ENCODE measurements at places on chromosomes 7 and 10. TPM values are rescaled to one million over a fixed set of nuclear protein-coding genes. Genes with fewer than 3 reads are reported as not detected.

DNA sequence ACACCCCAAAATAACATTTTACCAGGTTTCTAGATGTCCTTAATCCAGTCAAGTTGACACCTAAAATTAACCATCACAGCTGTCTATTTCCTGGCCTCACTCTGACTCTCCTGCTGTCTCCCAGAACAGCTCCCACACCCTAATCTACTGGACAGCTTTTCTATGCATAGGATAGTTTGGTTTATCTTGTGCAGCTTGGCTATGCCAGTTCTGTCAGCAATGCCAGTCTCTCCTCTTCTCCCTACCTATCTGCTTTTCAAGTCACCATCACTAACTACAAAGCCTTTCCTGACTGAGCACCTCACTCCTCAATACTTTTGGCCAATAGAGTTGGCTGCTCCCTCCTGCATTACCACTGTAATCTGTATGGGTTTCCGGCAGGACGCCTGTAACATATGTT, 5.0 kb downstream of the NCOA4 start:
- no peak overlapping the region for H3K4me3 ChIP-seq
- no peak overlapping the region for H3K27ac ChIP-seq
- no peaks in the 10 kb centered on the region for H3K27me3 ChIP-seq
- no peak for DNase-seq
- peaks cover 17% of the 10 kb centered on the region for H3K36me3 ChIP-seq

GRCh38 chr7:90910136-90910535, 314.0 kb downstream of the CDK14 start:
- H3K27ac ChIP-seq = no peak overlapping the region
- no peaks in the 10 kb centered on the region for H3K36me3 ChIP-seq
- no peak overlapping the region for H3K4me3 ChIP-seq
- no peak for DNase-seq
- H3K27me3 ChIP-seq = no peaks in the 10 kb centered on the region
- H3K4me1 ChIP-seq = no peaks in the 10 kb centered on the region

DNA sequence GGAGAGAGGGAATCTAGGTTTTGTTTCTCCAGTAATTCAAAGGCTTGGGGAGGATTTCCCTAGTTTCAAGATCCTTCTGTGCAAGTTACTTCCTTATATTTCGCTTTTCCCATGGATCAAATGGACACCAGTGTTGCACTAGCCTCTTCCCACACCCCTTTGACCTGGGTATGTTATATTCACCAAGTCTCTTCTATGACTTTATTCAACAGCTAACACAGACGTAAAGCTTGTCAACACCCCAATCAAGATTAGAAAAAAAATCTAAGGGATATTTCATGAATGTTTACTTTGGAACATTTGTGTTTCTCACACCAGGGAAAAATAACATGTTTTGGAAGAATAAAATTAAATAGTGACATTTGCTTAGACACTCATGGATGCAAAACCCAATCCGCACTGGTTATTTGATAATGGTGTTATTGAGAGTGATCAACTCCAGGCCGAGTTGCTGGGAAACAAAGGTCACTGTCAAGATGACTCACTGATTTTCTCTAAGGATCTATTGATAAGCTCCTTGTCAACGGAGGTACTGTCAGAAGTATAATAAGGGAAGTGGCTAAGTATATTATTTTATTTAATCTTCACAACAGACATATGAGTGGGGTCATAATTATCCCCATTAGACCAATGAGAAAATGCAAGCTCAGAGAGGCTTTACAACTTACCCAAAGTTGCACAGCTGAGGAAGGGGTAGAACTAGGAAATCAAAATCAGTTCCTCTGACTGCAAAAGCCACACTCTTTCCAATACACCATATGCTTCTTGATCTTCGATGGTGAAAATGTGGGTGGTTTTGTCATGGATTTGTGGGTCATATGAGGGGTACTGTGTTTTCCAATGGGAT, 52.2 kb downstream of the CREB3L2 start:
- no peaks in the 10 kb centered on the region for H3K36me3 ChIP-seq
- H3K27ac ChIP-seq = no peak overlapping the region
- H3K27me3 ChIP-seq = no peaks in the 10 kb centered on the region
- no peaks in the 10 kb centered on the region for H3K4me1 ChIP-seq

DNA sequence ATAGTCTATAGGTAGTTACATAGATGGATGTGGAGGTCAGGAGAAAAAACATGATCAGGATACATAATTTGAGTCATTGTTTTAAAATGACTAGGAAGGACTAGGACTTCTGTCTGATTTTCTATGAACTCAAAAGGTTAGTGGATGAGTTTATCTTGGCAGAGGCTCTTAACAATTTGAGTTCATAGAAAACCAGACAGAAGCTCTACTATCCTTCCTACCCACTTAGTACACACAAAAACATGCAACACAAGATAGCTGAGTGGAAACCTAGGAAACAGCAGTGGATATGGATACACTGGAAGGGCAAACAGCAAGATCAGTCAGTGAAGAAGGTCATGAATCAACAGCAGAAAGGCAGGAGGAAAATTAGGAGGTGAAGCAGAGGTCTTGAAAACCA, 84.6 kb downstream of the VPS50 start:
- no peak overlapping the region for H3K4me3 ChIP-seq
- H3K4me1 ChIP-seq = no peaks in the 10 kb centered on the region
- H3K27me3 ChIP-seq = no peaks in the 10 kb centered on the region
- no peaks in the 10 kb centered on the region for H3K36me3 ChIP-seq
- H3K27ac ChIP-seq = no peak overlapping the region
- no peak for DNase-seq

GRCh38 chr10:106534441-106534840, 630.1 kb downstream of the SORCS1 start:
- no peaks in the 10 kb centered on the region for H3K36me3 ChIP-seq
- no peak overlapping the region for H3K4me3 ChIP-seq
- no peak overlapping the region for H3K27ac ChIP-seq
- no peaks in the 10 kb centered on the region for H3K4me1 ChIP-seq
- DNase-seq = no peak

GRCh38 chr10:33032654-33033151, 74.7 kb upstream of the ITGB1 start:
- no peak overlapping the region for H3K4me3 ChIP-seq
- peaks cover 25% of the 10 kb centered on the region for H3K4me1 ChIP-seq
- H3K27me3 ChIP-seq = no peaks in the 10 kb centered on the region
- H3K36me3 ChIP-seq = no peaks in the 10 kb centered on the region

DNA sequence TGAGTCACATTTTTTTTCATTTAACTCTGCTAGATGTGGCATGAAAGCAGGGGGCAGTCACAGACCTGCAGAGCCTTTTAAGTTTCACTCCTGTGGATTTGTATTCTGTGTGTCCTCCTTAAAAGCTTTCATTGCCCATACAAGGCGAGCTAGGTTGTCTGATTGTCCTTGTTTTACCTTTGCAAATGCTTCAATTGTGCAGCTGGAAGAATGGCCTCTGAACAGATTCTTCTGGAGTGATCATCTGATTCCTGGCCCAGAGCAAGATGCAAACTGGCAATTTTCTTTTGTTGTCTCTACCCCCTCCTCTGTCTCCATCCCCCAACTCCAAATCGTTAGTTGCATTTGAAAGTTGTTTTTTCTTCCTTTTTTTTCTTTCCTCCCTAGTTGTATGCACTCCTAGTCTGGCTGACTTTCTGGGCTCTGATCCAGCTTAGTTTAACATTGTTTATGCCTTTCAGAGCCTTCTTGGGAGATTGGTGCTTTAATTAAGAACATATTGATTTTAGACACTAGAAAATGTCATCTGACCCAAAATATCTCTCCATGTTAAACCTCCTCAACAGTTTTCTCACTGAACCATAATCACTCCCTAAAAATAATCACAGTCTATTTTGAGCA, 150.2 kb downstream of the REEP3 start:
- no peak overlapping the region for H3K27ac ChIP-seq
- no peaks in the 10 kb centered on the region for H3K4me1 ChIP-seq
- H3K36me3 ChIP-seq = no peaks in the 10 kb centered on the region
- H3K27me3 ChIP-seq = no peaks in the 10 kb centered on the region
- DNase-seq = no peak

DNA sequence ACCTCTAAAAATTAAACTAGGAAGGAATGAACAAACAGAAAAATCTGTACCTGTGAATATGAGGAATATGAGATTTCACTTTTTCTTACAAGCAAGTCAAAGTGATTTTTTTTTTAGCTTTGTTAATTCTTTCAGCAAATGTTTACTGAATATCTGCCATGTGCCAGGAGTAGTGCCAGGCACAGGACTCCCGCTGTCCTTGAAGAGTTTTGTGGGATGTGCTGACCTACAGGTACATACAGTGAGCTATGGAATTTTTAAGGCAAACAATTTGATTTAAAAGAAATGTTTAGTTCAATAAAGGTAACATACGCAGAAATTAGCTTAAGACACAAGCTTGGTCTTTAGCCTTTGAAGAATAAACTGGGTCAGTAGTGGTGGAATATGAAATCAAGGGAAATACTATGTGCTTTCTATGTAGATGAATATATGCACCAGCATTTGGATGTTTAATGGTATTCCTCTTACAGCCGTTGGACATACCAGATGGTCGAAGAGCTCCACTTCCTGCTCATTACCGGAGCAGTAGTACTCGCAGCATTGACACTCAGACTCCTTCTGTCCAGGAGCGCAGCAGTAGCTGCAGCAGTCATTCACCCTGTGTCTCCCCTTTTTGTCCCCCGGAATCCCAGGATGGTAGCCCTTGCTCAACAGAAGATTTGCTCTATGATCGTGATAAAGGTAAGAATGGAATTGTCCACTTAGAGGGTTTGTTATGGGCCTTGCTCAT, 102.0 kb downstream of the GLCCI1 start:
- no peaks in the 10 kb centered on the region for H3K27me3 ChIP-seq
- H3K4me3 ChIP-seq = no peak overlapping the region
- DNase-seq = no peak
- peaks cover 11% of the 10 kb centered on the region for H3K36me3 ChIP-seq

DNA sequence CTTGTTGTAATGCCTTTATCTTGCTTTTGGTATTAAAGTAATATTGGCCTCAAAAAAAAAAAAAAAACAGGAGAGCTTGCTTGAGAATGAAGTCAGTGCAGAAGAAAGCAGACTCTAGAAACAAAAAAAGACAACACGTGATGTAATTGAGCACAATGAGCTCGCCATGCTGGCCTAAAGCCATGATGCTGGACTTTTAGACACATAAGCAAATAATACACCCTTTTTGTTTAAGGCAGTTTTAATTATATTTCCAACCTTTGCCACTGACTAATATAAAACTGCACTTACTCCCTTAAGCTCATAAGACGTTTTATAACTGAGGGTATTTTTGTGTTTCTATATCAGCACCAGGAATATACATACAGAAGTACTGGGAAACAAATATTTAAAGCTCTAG, 798.3 kb downstream of the KCNMA1 start:
- H3K27me3 ChIP-seq = no peaks in the 10 kb centered on the region
- no peak for DNase-seq
- no peaks in the 10 kb centered on the region for H3K36me3 ChIP-seq
- no peak overlapping the region for H3K4me3 ChIP-seq
- no peak overlapping the region for H3K27ac ChIP-seq
- H3K4me1 ChIP-seq = no peaks in the 10 kb centered on the region

- H3K4me1 ChIP-seq = no peaks in the 10 kb centered on the region
- no peak overlapping the region for H3K27ac ChIP-seq
- no peak for DNase-seq
- H3K36me3 ChIP-seq = no peaks in the 10 kb centered on the region
- H3K4me3 ChIP-seq = no peak overlapping the region
These were observed 142.3 kb downstream of the PRPF18 start for GRCh38 chr10:13728898-13729535.

- H3K27me3 ChIP-seq = no peaks in the 10 kb centered on the region
- no peak for DNase-seq
- H3K4me3 ChIP-seq = no peak overlapping the region
- no peaks in the 10 kb centered on the region for H3K4me1 ChIP-seq
- no peak overlapping the region for H3K27ac ChIP-seq
- H3K36me3 ChIP-seq = no peaks in the 10 kb centered on the region
These were observed 14.3 kb downstream of the CYP3A5 start for GRCh38 chr7:99665312-99666012.

DNA sequence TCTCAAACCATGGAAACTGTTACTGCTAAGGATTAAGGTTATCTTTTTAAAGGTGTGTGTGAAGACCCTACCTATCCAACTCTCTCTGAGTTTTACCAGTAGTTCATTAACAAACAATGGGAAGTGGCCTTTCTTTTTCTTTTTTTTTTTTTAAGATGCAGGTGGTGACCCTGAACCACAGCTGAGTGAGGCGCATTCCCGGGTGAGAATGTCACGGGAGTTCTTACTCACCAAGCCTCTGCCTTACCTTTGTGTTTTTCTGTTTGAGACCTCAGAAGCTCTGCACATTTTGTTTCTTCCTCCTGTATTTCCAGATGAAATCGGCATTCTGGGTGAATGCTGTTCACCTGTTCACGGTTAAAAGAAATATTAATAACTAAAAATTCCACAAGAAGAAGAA, 2.5 kb downstream of the VIPR2 start:
- H3K4me1 ChIP-seq = peaks cover 20% of the 10 kb centered on the region
- H3K4me3 ChIP-seq = no peak overlapping the region
- no peaks in the 10 kb centered on the region for H3K27me3 ChIP-seq
- H3K36me3 ChIP-seq = peaks cover under 1% of the 10 kb centered on the region
- no peak for DNase-seq

DNA sequence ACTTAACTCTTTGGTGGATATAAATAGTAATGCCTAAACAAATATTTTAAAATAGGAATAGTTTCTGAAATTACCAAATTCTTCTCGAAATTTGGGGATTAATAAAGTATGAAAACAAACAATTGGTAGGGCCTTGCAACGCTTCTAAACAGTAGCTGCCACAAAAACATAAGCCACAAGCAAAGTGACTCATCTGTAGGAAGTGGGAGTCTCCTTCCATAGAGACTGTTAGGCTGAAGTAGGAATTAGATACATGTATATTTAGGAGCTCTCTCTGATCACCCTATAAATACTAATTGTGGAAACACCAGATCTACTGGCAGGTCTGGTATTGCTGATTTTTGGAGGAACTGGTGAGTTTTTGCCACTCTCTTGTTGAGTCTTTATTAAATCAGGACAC, 5.7 kb upstream of the LMOD2 start:
- no peak overlapping the region for H3K27ac ChIP-seq
- no peaks in the 10 kb centered on the region for H3K36me3 ChIP-seq
- no peaks in the 10 kb centered on the region for H3K27me3 ChIP-seq
- DNase-seq = no peak
- no peaks in the 10 kb centered on the region for H3K4me1 ChIP-seq

ZNF33A gene
- total RNA-seq = 55.0 TPM

TMEM229A gene
- not detected for total RNA-seq

CELF2 gene
- total RNA-seq = 225 TPM

PON3 gene
- not detected for total RNA-seq

GPC2 gene
- 26.3 TPM for total RNA-seq

NKX2-3 gene
- not detected for total RNA-seq

HOXA3 gene
- not detected for total RNA-seq
